ENCODE measurements at places on chromosomes 3 and 15.

GRCh38 chr3:139522421-139522820, 17.1 kb downstream of the RBP1 start:
- DNase-seq = no peak

GRCh38 chr3:78268716-78269668, 1229.1 kb downstream of the ROBO2 start:
- no peak for DNase-seq

- DNase-seq = no peak
Observed at GRCh38 chr3:64444490-64445108, 219.3 kb upstream of the PRICKLE2 start.

GRCh38 chr15:32709295-32710033, 8.3 kb upstream of the GREM1 start:
- no peak for DNase-seq

GRCh38 chr3:24495326-24495994, 810 bp upstream of the THRB start:
- no peak for DNase-seq

- DNase-seq = no peak
Observed at GRCh38 chr15:82100111-82100929, 54.5 kb upstream of the MEX3B start.

GRCh38 chr3:123926396-123926795, 34.6 kb downstream of the CCDC14 start:
- DNase-seq = no peak

DNA sequence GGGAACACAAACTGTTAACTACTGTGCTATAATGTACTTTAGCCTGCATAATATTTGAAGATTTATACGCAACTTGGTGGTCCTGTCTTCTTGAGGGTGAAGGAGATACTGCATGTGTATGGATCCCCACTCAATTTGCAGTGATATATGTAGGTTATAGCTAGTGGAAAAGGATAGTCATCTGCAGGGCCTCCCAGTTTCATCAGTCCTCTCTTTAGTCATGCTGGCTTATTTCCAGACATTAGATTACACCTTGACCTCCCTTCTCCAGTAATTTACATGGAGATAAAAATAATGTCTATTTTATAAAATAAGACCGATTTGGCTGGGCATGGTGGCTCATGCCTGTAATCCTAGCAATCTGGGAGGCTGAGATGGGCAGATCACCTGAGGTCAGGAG, 3.7 kb downstream of the NR1D2 start:
- DNase-seq = no peak

GRCh38 chr3:11720917-11721411, 77.2 kb upstream of the VGLL4 start:
- DNase-seq = no peak

DNA sequence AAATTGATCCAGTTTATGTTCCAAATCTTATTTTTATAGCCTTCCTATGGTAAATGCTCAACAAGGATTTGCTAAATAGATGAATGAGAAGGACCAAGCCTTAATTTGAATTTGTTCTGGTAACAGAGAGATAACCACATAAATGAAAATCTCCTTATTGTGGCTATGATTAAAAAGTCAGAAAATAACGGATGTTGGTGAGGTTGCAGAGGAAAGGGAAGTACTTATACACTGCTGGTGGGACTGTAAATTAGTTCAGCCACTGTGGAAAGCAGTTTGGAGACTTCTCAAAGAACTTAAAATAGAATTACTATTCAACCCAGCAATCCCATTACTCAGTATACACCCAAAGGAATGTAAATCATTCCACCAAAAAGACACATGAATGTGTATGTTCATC, 26.2 kb downstream of the AAGAB start:
- DNase-seq = no peak

- no peak for DNase-seq
Observed at GRCh38 chr15:44775953-44776352, 39.6 kb downstream of the TRIM69 start.

DNA sequence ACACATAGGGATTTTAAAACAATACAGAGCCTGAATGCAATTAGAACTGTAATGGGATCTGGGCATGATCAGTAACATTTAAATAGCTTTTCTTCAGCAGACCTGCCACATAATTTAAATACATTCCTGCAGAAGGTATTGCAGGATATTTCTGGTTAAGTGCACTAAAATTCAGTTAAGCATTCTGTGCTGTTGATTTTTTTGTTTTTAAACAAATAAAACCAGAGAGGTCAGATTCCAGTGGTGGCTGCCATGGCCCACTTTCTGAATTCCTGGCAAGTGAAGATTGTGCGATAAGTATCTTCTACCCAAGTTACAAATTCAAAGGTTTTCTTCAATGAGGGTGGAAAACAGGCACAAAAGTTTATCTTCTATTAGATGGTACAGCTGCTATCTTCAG, 98.7 kb downstream of the RAP2B start:
- no peak for DNase-seq

DNA sequence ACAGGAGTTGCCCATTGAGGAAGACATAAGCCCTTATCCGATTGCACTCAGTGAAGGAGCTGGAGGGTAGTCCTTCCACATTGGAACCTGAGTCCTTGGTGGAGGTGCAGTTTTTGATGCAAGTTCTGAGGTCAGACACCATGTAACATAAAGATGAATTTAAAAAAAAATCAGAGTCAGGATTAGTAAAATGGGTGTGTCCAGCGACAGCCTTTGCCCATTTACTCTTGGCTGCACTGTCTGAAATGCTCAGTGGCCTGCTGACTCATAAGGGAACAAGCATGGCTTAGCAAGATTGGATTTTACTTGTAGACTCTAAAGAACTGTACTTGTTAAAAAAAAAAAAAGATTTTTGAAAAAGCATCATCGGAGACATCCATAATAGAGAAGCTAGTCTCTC, 241.1 kb upstream of the TOPAZ1 start:
- no peak for DNase-seq

GRCh38 chr3:98906230-98906629, 4.7 kb upstream of the DCBLD2 start:
- DNase-seq = no peak

GRCh38 chr15:75063889-75064288, 40.5 kb downstream of the PPCDC start:
- no peak for DNase-seq

DNA sequence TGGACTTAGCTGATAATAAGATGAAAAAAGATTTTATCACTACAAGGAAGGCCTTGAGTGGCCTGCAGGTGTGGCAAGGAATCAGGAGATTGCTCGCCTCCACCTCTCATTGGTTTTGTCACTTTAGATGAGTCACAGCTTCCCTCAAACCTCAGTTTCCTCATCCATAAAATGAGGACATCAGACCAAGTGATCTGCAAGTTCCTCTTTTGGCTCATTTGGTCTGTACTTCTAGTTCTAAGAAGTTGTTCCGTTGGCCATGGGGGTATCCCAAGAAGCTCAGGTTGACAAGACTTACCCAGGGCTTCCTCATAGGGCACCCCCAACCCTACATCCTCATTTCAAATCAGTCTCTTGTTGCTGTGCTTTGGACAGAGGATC, 254.1 kb downstream of the UACA start:
- DNase-seq = no peak

- DNase-seq = no peak
Observed at GRCh38 chr15:25362545-25362944, 76.3 kb downstream of the UBE3A start.

DNA sequence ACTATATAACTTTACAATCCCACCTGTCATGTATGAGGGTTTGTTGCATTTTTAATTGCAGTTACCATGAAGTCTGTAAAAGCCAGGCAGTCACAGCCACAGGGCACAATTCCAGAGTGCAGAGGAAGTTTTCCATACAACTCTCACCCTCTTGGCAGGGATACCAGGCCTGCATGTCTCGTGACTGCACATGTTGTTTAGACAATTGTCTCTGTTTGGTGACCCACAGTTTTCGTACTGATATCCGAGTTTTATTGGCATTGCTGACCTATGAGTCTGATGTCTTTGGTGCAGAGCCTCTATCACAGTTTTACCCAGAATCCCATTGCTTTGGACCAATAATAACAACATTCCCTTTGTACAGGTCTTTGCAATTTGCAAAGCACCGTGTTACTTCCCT, 24.9 kb upstream of the MYZAP start:
- DNase-seq = no peak

- DNase-seq = no peak
Observed at GRCh38 chr15:65914386-65914785, 45.1 kb downstream of the RAB11A start.

- DNase-seq = no peak
Observed at GRCh38 chr15:36841193-36841592, 259.2 kb downstream of the MEIS2 start.

GRCh38 chr3:57397175-57398026, 104.9 kb upstream of the ASB14 start:
- DNase-seq = peak; percentile 24

- DNase-seq = no peak
Observed at GRCh38 chr15:49902685-49903501, 216.1 kb downstream of the ATP8B4 start.

DNA sequence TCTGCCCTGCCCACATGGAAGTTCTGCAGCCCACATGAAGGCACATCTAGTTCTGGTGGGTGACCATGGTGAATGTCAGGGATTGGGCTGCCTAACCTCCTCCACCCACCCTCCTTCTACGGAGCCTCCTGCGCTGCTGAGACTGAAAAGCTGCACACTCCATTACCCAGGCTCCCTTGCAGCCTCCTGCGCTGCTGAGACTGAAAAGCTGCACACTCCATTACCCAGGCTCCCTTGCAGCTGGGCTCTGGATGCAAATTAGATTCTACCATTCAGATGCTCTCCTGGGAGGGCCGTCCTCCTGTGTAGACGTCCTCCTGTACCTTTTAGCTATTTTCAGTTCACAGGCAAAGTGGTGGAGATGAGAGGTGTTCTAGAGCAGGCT, 32.1 kb downstream of the POMGNT2 start:
- DNase-seq = no peak

DNA sequence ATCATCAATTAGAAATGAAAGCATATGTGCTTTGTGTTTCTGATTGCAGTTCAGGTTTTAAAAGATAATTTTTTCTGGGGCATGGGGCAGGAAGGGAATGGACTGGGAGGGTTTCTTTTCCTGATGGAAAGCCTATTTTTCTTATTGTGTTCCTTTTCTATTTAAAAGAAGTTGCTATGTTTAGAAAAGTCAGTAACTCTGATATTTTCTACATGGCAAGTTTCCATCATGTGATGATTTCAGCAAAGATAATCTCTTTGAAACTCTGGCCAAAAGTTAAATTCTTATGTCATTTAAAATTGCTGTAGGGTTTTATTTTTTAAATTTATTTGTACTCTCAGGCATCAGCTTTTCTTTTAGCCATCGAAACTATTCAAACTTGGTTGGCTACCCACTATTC, 601.2 kb downstream of the FOXP1 start:
- DNase-seq = no peak

DNA sequence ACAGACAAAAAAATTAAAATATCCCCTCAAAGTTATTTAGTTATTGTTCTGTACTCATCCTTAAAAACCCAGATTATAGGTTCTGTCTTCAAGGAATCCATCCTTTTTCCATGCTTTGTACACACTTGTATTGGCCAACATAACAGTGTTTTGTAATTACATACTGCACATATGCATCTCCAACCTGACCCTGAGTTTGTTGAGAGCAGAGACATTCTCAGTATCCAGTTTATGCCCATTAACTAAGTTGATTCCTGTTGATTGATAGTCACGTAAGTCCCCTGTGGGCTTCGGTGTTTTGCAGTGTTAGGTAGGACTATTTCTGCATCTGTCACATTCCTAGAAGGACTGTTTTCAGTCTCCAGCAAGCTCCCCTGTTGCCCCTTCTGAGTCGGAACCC, 33.6 kb downstream of the MOBP start:
- no peak for DNase-seq

DNA sequence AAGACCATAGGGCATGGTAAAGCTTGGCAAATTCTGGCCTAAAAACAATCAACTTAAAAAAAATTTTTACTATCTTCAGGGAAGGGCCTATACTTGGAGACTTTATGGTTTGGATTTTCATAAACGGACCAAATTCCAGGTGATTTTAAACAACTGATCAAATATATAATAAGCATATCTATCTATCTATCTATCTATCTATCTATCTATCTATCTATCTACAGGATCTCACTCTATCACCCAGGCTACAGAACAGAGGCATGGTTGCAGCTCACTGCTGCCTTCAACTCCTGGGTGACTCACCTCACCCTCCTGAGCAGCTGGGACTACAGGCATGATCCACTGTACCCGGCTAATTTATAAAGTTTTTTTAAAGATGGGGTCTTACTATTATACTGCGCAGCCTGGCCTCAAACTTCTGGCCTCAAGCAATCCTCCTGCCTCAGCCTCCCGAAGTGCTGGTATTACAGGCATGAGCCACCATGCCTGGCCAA, 6.7 kb downstream of the SPPL2A start:
- DNase-seq = no peak

- no peak for DNase-seq
Observed at GRCh38 chr3:32398531-32398930, 6.9 kb downstream of the CMTM7 start.

DNA sequence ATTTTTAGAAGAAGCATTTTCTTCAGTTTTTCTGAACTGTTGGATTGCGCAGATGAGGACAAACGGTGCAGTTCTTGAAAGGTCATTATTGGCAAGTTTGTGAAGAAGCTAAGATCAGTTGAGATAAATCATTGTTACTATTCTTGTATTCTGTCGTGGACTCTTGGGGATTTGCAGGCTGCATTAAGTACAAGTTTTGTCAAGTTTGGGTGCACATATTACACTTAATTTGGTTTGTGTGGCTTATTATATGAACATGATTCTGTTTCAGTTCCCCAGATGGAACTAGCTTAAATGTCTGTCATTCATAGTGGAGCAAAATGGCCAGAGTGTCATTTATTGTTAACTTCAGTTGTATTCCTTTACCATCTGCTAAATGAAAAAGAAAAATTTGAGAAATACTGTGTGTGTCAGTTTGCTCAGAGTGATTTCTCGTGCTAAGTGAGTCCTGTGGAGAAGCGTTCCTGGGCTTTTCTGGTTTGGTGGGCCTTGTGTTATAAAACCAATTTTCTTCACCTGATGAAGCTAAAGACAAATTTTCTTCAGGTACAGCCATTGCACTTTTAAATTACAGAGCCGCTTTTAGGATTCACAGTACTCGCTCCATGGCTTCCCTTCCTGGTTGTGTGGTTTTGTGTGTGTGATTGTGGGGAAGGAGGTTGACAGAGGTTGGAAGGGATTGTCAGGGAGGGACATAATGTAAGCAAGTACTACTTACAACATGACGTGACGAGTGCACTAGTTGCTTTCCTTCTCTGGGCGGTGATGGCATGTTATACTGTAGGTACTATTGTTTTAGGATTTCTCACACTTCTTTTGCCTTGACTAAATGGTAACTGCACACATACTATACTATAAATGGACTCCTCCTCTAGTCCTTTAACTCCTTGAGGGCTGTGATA, 1.7 kb downstream of the AKAP13 start:
- no peak for DNase-seq

GRCh38 chr3:9806688-9807589, 3.1 kb upstream of the TTLL3 start:
- DNase-seq = no peak

- DNase-seq = no peak
Observed at GRCh38 chr3:149401212-149401925, 23.9 kb upstream of the TM4SF1 start.

- no peak for DNase-seq
Observed at GRCh38 chr15:85769182-85769900, 25.4 kb downstream of the KLHL25 start.

GRCh38 chr3:154081305-154081704, 39.9 kb upstream of the ARHGEF26 start:
- no peak for DNase-seq

GRCh38 chr3:141305436-141305835, 62.9 kb upstream of the ZBTB38 start:
- no peak for DNase-seq
